Activated CD4-positive, alpha-beta T cell treated with anti-CD3 and anti-CD28 coated beads, Interleukin-2, amount 50 U/mL, for 16 hours (primary cell): ENCODE measurements at places on chromosomes 4 and X.

DNA sequence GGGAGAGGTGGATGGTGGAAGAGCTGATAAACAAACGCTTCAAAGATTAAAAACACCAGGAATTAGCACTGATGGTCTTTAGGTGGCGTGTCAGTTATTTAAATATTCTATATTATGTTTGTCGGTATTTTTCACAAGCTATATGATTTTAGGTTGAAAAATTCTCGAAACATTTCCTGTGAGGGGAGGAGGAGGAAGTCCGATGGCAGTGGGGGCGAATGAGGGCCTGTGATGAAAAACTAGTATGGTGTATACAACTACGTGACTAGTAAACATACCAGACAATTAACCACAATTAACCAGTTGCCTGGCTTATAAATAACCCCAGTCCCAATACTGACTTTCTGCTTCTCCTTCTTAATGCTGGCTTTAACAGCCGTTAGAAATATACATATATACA lies 595 bp upstream of the NAP1L2 start:
- DNase-seq, result peak; percentile 4

DNA sequence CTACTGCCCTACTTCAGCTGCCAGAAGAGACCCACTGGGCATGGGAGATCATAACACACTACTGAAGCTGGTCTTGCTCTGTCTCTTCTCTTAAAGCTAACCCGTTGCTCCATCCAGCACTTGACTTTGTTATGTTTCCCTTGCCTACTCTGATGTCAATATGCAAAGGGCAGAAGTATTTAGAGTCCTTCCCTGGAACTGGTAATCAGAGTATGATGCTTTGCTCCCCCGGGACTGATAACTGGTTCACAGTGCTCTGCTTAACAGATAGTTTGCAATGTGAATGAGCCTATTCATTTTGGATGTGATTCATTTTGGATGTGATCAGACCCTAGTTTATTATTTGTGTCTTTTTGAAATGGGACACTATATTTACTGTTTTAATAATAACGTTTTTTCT lies 12.3 kb upstream of the UCP1 start:
- DNase-seq, result no peak

DNA sequence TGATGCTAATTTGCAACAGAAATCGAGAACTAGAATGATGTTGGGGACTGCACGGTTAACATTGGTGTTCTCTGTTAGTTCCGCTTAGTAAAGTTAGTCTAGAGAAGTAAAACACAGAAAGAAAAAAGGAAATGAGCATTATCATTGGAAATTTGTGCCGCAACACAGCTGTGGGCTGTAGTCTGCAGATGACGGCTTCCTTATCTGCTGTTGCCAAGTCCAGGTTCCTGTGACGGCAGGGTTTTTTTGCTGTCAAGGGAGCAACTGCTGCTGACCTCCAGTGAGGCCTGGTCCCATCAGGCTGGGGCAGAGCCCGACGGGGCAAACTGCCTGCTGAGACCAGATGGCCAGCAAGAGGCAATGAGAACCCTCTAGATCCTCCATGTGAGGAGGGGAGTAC lies 38.9 kb upstream of the PHEX start:
- no peak for DNase-seq

- DNase-seq, result no peak
These were observed 241.4 kb downstream of the GRIA3 start for GRCh38 chrX:123425471-123425870.

GRCh38 chrX:55451141-55451540 lies 786 bp upstream of the MAGEH1 start:
- no peak for DNase-seq
